ENCODE measurements at places on chromosomes 7 and 10.

DNA sequence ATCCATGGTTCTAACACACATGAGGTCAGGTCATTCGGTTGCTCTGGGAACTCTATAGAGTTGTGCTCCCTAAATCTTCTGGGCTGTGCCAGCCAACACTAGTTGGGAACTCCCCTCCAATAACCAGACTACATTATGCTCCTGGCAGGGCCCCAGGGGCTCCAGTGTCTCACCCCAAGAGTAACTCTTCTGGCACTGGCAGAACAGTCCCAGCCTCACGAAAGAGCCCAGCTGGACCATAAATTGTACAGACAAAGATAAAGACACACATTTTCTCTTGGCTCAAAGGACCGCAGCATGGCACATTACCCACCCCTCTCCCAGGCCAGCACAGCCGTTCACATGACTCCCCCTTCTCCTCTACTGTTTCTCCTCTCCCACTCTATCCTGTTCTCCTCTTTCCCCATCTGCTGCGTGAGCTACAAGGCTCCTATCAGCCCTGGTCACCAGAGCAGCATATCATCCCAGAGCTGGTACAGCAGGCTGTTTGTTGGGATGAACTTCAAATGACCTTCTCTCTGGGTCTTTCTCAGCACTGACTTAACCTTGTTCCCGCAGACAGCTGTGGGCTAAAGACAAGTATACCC, 230.6 kb downstream of the PLXNA4 start:
- DNase-seq = no peak

- DNase-seq = no peak
Measured at GRCh38 chr10:15265056-15265455, 96.6 kb upstream of the NMT2 start.

DNA sequence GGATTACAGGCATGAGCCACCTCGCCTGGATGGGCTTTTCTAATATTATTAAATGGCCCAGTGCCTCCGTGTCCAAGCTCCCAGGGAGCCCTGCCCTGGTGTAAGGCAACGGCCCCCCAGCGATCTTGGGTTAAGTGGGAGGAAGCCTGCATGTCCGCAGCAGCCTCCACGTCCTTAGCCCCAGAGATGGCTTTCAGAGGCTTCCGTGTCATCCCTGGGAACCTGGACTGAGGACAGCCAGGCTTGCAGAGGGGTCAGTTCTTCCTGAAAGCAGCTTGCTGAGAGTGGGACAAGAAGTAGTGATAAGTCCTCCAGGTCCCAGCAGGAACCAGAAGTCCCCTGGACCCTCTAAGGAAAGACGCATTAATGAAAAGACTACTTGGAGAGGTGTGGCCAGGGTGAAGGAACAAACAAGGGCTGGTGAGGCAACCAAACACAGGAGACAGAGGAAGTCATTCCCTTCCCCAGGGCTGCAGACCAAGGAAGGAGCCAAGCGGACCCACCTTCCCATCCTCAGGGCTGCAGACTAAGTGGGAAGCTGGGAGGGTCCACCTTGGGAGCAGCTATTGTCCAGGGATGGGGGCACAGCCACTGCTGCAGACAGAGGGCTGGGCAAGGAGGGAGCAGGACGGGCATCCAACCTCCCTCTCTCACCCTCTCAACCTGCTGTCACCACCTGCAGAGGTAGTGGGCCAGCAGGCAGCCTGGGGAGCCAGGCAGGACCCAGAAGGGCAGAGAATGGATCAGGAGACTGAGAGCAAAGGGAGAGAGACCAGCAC, 13.0 kb upstream of the INSIG1 start:
- DNase-seq = no peak

DNA sequence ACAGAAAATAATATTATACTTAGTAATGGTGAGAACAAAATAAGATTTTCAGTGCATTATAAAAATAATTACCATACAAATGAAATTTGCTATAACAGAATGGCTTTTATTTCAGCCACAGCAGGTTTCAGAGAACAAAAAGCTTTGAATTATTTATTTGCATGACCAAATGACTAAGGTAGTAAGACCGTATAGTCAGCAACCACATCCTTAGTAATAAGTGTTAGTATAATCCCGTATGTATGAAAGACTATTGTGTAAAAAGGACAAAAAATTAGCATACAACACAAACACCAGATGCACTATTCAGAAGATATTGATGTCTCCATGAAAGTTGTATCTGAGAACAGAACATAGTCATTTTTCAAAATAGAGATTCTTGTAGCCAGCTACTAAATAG, 12.2 kb downstream of the PDZD8 start:
- no peak for DNase-seq

DNA sequence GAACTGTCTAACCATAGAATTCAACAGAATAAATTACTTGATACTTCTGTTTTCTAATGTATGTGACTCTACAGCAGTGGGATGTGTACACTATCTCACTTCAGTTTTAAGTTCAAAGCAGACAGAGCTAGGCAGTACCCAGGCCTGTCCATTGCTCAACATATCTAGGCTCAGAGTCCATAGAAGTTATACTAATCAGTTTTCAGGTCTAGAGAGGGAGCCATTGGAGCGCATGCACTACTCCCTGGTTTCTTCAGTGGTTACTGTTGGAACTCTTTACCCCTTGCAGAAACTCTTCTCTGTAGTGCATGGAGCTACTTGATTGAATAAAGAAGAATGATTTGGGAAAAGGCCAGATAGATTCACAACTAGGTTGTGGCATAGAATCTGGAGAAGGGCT, 4.4 kb downstream of the CD36 start:
- no peak for DNase-seq

- no peak for DNase-seq
Measured at GRCh38 chr7:16839646-16840045, 34.8 kb upstream of the AGR2 start.

GRCh38 chr10:70996549-70996948, 108.2 kb upstream of the PCBD1 start:
- DNase-seq = no peak

Measured in iPS DF 19.7 (cell line).